ENCODE measurements at places on chromosomes 12 and 14. TPM values are rescaled to one million over a fixed set of nuclear protein-coding genes. Genes with fewer than 3 reads are reported as not detected.

The TSPAN19 gene
- 0.13 TPM for total RNA-seq

DNA sequence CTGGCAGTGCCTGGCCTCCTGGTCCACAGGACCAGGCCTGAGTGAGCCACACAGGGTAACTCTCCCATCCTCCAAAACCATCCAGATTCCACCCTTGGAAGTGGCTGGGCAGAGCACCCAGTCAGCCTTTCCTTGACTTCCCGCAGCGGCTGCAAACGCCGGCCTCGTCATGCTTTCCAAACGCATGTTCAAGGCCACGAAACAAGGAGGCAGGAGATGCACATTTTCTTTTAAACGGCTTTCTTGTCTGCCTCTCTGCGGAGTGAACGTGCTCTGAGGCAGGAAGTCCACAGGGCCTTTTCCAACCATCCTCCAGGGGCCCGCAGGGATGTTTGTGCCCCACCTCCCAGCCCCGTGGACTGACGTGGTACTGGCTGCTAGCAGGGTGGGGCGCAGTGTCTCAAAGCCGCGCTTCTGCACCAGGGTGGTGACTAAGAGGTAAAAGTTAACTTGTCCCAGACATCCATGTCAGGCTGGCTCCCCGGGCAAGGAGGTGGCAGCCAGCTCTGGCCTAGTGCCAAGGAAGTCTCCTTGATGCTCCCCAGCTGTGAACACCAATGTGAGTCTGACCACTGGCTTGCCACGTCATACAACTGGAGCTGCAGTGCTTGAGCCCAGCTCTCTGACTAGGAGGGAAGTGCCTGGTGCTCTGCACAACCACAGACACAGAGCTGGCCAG is 45.0 kb downstream of the KCNA5 start:
- no peak for DNase-seq

DNA sequence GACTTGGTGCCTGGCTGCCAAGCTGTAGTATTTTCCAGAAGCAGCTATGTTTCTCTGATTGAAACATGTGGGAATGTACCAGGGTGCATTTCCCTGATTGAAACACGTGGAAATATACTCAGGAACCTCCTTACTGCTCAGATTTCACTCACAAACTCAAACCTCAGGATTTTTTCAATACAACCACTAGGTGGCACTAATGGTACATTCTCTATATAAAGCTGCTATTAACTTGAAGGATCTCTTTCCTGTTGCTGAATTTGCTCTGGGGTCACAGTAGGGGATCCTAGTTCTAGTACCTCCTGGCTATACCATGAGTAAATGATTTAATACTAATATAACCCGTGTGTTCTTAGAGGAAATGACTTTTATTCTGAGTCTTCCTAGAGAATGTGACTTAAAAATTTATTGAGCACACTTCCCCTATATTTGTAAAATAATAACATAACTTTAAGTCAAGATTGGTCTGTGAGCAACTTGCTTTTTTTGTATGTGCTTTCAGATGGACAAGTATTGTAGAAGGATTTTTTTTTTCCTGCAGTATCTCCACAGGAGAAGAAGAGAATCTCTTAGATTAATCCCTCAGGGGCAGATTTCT is 173.8 kb upstream of the MIS18BP1 start:
- peak; percentile 45 for DNase-seq

DNA sequence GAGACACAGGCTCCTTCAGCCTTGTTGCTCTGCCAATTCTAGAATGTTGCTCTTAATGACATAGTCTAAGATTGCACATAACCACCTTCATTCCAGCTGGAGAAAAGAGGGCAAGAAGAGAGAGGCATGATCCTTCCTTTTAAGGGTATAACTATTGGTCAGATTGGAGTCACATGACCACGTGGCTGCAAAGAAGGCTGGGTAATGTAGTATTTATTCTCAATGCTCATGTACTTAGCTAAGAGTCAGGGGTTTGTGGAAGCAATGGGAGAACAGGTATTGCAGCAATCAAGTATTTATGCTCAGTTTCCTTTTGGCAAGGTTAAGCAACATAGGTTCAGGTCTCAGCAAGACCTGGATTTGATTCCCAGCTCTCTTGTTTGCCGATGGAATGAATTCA is 298.8 kb upstream of the TBX3 start:
- DNase-seq, result no peak

DNA sequence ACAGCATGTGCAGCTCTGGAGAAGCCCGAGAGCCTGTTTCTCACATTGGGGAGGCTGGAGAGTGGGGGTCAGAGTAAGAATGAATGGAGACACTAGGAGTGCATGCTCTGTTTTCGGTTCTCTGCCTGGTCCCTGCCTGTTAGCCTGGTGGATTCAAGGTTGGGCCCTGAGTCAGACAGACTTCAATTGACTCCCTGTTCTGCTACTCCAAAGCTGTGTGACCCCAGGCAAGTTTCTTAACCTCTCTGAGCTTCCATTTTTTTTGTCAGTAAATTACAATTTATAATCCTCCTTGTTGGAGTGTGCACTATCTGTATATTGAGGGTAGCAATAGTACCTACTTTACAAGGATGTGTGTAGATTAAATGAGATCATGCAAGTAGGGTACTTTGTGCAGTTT is 102.6 kb upstream of the ESRRB start:
- no peak for DNase-seq

DNA sequence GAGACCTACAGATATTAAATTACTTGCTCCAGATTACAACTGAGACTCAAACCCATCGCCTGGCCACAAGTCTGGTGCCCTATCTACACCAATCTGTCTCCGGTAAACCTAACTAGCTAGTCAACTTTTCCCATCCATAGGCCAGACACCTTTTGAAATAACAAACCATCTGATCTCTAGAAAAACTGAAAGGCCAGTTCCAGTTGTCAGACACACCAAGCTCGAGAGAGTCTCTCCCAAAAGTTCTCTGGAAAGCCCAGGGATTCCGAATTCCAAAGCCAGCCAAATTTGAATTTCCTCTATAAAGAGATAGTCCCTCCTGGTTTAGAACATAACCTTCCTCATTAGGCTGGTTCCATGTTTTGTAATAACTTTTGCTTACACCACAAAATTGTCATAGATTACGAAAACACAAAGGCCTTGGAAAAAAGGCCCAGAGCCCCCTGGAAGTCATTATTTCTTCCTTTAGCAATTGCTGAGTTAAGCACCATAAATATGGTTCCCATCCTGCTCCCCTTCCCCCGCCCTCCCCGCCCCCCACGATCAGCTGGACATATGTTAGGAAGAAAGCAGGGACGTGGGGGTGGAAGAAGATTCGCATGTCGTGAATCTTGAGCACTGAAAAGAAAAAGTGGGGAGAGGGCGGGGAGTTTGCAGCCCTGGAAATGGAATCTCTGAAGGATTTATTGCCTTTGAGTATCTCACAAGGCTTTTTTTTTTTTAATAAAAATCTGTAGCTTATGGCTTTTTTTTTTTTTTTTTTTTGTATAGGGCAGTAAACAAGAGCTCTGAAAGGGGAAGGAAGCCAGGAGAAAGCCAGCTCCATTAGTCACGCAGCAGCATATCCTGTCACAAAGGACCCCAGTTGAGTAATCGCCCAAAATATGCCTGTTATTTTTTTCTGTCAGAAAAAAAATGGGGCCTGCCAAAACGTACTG is 110.4 kb downstream of the ZFP36L1 start:
- DNase-seq, result peak; percentile 97

DNA sequence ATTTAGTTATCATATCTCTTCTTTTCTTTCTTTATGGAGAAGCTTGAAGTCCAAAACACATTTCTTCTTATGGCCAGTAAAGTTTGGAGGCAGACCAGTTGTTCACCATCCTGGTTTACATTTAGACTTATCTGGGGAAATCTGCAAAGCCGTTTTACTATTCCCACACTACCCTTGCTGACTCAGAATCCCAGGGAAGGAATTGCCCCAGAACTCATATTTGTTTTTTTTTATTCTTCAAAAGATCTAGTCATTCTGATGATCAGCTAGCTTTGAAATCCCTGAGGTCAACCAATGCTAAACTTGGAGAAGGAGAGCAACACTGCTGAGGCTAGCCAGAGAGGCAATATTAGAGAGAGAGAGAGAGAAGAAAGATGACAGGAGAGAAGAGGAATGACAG is 12.3 kb upstream of the LMO3 start:
- no peak for DNase-seq

- DNase-seq, result no peak
Observed at GRCh38 chr12:108419949-108420348, 80.8 kb upstream of the CMKLR1 start.

The C12orf54 gene
- not detected for total RNA-seq

DNA sequence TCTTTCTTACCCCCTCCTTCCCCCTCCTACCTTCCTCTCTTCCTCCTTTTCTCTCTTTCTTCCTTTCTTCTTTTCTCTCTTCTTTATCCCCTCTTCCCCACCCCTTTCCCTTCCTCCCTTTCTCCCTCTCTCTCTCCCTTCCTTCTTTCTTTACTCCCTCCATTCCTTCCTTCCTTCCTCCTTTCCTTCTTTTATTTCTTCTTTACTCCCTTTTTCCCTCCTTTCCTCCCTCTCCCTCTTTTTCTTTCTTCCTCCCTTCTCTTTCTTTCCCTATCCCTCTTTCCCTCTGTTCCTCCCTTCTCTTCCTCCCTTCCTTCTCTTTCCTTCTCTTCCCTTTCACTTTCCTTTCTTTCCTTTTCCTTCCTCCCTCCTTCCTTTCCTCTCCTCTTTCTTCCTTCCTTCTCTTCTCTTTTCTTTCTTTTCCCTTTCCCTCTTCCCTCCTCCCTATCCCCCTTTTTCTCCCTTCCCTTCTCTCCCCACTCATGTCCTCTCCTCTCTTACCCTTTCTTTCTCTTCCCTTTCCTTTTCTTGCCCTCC is 302.3 kb upstream of the TBX3 start:
- DNase-seq, result no peak

DNA sequence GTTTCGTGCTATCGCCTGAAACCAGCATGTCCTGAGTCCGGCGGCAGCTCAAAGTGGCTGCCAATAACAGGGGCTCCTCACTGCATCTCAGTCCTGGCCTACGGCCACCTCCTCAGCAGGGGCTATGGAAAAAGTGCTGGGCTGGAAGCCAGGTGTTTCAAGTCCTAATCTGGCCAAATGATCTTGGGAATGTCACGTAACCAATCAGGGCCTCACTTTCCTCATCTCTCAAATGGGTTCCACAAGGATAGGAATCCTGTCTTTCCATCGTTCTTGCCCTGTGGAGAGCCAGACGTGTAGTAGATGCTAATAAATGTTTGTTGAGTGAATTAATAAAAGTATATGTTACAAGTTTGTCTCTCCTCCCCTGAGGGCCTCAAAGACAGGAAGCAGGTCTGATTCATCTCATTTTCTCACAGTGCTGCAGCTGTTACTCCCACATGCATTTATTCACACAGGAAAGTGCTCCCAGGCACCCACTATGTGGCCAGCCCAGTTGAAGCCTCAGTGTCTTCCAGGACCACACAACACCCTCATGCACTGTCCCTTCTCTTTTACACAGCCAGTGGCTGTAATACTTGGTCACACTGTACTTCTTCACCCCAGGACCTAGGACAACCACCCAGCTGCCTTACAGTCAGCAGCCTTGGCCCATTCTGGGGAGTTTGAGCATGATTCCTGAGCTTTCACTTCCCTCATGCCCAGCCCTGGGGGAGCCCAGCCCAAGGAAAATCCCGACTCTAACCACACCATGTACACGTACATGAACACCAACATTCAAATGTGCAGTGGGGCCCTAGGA is 5.0 kb downstream of the CMKLR1 start:
- peak; percentile 57 for DNase-seq

DNA sequence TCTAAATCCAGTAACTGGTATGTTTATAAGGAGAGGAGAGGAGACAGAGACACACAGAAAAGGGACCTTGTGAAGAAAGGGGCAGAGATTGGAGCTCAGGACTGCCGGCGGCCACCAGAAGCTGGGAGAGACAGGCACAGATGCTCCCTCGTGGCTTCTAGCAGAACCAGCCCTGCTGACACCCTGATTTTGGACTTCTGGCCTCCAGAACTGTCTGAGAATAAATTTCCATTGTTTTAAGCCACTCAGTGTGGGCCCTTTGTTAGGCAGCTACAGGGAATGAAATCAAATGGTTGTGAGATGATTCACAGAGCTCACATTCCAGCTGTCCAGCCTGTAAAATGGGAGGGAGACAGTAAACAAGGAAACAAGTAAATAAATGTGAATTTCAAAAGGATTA is 47.6 kb downstream of the TMEM132C start:
- no peak for DNase-seq

DNA sequence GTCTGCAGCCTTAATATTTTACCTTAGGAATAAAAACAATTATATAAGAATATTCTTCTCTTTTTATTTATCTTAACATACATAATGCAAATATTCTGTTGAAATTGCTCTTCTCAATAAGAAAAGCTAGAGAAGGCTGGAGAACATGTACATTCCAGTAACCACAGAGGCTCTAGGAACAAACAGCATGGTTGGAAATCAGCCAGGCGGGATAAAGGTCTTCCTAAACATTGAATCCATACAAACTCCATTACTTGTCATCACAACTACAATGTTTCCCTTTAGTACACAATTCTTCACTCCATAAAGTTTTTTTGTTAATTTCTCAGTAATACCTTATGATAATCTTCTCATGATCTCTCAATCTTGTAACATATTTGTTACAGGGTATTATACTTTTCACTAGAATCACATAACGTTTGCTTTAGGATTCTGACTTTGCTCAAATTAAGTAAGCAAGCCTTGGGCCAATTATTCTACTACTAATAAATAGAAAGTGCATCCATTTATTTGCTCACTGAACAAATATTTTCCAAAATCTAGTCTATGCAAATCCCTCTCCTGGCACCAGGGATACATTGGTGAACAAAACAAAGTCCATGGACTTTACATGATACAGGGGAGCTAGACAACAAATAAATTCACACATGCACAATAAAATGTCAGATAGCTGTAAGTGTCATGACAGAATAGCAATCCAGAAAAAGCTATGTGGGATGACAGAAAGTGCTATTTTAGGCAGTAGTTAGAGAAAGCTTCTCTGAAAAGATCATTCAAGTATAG is 237.5 kb upstream of the TMTC1 start:
- no peak for DNase-seq

The ENDOU gene
- total RNA-seq, result under 0.01 TPM

- peak; percentile 89 for DNase-seq
Observed at GRCh38 chr12:55996715-55997534, at the start of gene SUOX. TSS of gene SUOX (plus strand) at chr12:55997276. CDS start at chr12:56002222, 4,946 bp downstream.

The AQP2 gene
- total RNA-seq, result not detected

GRCh38 chr12:130849561-130850417 is 10.7 kb upstream of the STX2 start:
- DNase-seq, result no peak

GRCh38 chr12:65968359-65968758 is 144.1 kb downstream of the HMGA2 start:
- no peak for DNase-seq

GRCh38 chr12:94208622-94208966 is 60.2 kb downstream of the PLXNC1 start:
- DNase-seq, result no peak

- DNase-seq, result no peak
Observed at GRCh38 chr12:121769831-121770301, 23.6 kb downstream of the RHOF start.

The EID3 gene
- 2.7 TPM for total RNA-seq

- no peak for DNase-seq
Observed at GRCh38 chr12:128323145-128323920, 56.4 kb downstream of the TMEM132C start.

Measured in dermis microvascular lymphatic vessel endothelial cell (primary cell).